ENCODE measurements at places on chromosomes 5 and 9.

- DNase-seq = no peak
Measured at GRCh38 chr9:90772386-90772785, 29.2 kb upstream of the SYK start.

DNA sequence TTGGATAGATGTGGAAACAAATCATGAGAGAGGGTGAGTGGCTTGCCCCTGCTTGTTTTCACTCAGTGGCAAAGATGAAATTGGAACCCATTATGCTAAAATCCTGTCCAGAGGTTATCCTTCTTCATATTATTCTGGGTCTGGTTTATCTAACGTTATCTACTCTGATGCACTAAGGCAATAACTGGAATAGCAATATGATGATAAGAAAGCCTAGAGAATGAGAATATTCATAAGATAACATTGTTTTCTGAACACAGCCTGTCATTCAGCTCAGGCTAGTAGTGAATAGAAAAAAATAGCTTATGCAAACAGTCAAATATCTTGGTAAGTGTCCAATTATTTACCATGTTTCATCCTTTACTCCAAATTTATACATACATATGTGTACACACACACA lies 132.0 kb upstream of the C6 start:
- no peak for DNase-seq

GRCh38 chr5:80961376-80962281 lies 1.5 kb downstream of the RASGRF2 start:
- no peak for DNase-seq

DNA sequence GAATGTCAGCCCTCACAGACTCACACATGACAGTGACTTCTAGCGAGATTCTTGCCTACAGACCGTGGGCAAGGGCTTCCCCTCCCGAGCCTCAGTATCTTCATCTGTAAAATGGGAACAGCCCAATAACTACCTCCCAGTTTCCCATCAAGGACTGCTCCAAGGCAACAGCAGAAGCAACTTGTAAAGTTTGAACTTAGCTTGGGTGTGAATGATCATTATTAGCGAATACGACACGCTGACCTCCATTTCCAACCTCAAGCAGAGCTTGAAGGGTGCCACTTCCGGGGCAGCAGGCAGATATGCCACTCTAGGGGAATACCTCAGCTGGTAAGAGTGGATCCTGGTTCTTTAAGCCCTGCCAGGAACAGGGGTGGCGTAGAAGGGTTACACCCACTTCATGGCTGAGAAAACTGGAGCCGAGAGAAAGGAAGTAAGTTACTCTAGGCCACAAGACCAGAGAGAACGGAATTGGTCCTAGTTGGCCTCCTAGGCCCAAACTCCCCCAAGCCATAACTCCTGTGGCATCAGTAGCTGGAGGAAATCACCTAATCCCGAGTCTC lies 2.0 kb downstream of the RNF44 start:
- no peak for DNase-seq

- no peak for DNase-seq
Measured at GRCh38 chr9:132728497-132728896, 58.2 kb downstream of the GTF3C4 start.

DNA sequence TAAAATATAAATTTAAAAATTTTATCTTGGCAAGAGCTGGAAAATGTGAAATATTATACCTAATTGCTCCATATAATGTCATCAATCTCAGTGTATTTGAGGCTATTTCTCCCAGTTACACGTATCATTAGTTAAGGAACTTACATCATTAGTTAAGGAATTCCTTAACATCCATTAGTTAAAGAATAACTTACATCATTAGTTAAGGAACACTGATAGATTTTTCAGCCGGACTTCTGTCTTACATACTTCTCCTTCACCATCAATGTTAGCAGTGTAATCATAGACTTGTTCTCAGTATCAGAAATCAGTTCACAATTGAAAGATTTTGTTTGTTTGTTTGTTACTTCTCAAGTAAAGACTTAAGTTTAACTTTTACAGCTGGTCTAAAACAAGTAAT lies 524.4 kb upstream of the CHD1 start:
- no peak for DNase-seq

- no peak for DNase-seq
Measured at GRCh38 chr5:36664766-36665165, 58.4 kb downstream of the SLC1A3 start.

- no peak for DNase-seq
Measured at GRCh38 chr5:132100672-132101261, 27.2 kb downstream of the CSF2 start.

- DNase-seq = no peak
Measured at GRCh38 chr5:149030838-149031397, 31.9 kb downstream of the SH3TC2 start.

DNA sequence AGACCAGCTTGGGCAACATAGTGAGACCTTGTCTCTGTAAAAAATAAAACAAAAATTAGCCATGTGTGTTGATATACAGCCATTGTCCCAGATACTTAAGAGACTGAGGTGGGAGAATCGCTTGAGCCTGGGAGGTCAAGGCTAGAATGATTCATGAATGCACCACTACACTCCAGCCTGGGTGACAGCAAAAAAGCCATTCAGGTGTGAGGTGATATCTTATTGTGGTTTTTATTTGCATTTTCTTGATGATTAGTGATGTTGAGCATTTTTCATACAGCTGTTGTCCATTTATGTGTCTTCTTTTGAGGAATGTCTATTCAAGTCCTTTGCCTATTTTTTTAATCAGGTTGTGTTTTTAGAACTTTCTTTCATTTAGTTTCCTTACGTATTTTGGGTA lies 23.2 kb downstream of the MTAP start:
- DNase-seq = no peak

- no peak for DNase-seq
Measured at GRCh38 chr5:64923151-64923685, 154.5 kb downstream of the CWC27 start.

DNA sequence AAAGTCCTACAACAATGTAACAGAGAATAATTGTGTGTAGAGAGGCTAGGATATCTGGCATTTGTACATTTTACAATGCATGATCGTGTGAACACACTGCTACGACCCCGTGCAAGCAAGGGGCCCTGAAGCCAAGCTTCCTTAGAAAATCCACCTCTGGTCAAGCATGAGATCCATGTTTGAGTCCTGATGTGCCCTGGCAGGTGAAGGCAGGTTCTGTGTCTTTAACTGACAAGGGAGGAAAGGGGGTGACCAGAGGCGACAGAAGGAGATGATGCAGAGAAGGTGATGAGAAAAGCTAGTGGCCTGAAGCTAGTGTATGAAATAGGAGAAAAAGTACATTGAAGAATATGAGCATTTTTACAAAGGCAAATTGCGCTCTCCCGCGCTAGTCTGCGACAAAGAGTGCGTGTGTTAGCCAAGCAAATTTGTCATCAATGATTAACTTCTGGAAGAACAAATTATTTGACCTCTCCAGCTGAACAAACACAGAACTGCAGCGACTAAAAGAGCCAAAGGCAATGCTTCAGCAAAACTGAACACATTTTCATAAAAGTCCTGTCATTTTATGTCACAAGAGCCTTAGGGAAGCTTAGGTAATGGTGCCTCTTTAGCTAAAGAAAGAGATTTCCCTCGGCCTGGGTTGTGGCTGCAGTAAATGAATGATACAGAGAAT lies 101.7 kb upstream of the DAPK1 start:
- DNase-seq = peak; percentile 57

DNA sequence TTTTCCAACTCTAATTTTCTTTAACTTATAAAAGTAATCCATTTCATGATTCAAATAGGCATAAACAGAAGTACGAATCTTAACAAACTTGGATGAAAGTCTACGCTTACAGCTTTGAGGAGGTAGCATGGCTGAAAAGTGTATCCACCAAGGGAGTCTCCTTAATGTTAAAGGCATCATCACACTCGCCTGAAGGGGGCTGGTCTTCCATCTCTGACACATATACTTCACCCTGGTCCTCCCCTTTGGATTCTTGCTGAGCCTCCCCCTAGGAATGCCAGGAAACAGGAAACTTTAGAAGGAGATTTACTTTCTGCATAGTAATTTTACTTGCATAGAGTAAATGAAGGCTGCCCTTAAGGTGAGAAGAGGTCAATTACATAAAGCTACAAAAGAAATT lies 10.3 kb upstream of the NME5 start:
- no peak for DNase-seq

- no peak for DNase-seq
Measured at GRCh38 chr5:142363619-142363963, 38.8 kb upstream of the SPRY4 start.

DNA sequence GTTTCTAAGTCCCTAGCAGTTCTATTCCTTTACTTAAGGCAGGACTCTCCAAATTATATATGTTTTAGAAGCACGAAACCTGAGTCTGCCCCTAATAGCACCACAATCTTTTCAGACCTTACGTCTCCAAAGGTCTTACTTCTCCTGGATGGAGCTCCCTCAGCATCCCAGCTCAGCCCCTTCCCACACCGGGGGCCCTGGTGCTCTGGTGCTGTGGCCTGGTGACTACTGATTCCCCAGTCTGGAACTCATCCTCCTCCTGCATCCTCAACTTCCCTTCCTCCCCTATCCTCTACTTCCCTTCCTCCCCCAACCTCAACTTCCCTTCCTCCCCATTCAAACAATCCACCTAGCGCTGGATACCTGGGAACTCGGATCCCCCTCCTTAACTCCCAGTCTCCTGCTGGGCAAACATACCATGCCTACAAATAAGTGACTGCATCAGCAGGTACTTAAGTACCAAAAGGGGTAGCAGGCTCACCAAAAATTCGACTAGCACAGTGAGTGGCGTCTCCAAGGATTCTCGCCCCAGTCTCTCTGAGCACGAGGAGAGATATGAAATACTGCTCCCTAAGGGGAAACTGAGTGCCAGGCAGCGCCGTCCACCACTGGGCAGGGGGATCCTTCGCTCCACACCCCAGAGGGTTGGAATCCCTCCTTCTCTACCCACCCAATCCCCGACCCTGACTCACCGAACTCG lies 831 bp downstream of the IGFBPL1 start:
- no peak for DNase-seq

All from left renal pelvis (tissue), 4 donors.